ENCODE measurements at places on chromosomes 7 and 10.

DNA sequence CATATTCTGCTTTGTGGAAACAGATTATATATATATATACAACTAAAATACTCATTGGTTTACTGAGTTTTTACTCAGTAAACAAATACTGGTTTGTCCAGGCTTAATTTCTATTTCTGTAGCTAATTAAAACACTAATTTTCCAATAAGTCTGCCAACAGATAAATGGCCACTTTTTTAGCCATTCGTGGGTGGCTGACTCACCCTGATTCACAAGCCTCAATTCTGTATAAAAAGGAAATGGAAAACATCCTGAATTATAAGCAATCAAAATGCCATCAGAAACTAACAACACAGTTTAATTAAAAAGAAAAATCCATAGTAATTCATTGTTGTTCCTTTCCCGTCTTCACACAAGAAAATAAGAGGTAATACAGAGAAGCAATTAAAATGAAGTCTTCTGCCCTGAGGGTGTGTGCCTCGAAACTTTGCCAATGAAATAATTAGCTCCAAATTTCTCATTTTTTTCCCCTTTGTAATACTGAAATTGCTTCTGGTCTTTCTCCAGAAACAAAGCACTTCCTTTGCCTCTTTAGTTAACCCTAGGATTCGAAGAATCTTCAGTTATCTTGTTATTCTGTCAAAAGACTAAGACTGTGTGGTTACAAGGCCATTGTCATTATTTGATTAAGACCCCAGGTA lies 118.7 kb upstream of the PTN start:
- no peak for DNase-seq

GRCh38 chr7:91343420-91343960 lies 79.3 kb downstream of the FZD1 start:
- no peak for DNase-seq

- DNase-seq, result no peak
Measured at GRCh38 chr7:53315981-53316380, 280.5 kb downstream of the POM121L12 start.

DNA sequence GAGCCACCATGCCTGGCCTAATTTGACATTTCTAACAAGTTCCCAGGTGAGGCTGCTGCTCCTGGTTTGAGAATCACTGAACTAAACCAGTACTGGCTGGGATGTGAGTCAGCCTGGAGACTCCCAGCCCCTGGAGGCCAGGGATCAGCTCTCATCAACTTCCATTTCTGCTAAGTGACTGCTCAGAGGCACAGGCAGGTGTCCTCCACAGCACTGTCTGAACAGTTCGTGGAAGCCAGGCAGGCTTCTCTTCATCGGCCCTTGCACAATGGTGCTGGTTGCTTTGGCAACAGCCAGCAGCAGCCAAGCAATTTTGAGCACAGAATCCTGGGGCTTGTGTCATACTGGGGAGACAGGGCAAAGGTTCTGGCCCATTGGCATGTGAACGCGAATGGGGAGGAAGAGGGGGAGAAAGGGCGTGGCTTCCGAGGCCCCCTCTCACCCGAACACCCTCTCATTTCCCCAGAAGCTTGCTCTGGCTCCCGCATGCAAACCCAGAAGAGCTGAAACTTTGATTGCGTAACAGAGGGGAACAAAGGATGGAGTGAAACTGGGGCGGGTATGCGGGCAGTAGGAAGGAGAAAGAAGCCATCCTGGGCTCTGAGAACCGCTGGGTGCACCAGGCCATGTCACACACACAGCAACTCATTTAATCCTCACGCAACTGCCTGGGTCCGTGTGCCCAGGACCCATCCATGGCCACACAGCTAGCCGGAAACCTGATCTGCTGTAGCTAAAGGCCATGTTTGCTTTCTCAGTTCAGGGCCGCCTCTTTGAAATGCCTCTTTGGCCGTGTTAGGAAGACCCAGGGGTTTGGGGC lies 9.0 kb upstream of the POR start:
- DNase-seq, result no peak

GRCh38 chr7:8200316-8200715 lies 61.7 kb downstream of the ICA1 start:
- DNase-seq, result no peak

- no peak for DNase-seq
Measured at GRCh38 chr7:77359599-77359998, 56.5 kb downstream of the GSAP start.

DNA sequence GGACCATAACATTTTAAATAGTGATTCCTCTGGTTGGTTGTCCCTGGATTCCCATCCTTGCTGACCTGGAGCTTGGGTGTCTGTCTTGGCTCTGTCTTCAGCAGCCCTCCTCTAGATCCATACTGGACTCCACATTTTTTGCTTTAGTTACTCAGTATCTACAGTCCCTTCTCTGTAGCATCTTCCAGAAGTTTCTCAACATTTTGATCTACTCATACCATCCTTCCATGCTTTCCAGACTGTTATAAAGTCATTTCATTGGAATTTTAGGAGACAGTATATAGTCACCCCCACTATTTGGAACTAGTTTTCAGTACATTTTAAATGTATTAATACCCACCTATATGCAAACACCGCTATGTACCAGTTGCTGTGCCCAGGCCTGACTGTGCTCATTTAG lies 25.8 kb downstream of the APBB1IP start:
- DNase-seq, result no peak

DNA sequence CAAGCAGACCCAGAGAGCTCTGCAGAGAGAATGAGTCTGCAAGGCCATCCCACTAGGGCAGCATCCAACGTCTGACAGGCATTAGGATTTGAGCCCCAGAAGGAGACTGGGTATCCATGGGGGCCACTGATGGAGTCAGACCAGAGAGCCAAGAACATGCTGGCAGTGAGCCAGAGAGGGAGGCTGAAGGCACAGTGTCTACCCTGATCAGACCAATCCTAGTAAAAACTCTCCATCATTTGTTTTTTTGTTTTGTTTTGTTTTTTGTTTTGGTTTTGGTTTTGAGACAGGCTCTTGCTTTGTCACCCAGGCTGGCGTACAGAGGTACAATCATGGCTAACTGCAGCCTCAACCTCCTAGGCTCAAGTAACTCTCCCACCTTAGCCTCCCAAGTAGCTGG lies 133.1 kb upstream of the LYZL2 start:
- DNase-seq, result no peak

GRCh38 chr10:18880530-18880929 lies 168.1 kb upstream of the MALRD1 start:
- DNase-seq, result no peak

DNA sequence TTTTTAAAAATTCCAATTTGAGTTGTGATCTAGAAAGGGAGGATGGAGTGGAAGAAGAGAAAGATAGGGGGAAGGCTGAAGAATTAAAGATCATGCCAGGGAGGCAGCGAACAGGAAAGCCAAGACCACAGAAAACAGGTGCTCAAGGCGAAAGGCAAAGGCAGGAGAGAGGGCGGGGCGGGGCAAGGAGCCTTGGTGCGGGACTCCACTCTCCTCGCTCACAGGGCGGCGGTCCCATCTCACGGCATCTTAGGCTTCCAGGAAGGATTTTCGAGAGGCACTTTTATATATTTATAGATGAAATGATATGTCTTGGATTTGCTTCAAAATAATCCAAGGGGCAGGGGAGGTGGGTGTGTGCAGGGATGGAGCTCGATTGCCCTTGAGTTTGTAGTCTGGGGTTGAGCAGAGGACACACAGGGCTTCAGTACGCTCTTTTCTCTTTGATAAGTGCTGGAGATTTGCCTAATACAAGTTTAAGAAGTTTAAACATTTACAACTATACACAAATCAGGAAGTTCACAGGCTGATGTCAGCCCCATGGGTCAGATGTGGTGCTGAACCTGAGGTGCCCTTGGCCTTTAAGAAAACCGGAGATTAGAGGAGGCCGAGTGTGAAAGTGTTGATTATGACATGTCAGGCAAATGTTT lies 161.1 kb downstream of the PRKAG2 start:
- no peak for DNase-seq

GRCh38 chr10:74947781-74948401 lies 121.5 kb downstream of the KAT6B start:
- no peak for DNase-seq

DNA sequence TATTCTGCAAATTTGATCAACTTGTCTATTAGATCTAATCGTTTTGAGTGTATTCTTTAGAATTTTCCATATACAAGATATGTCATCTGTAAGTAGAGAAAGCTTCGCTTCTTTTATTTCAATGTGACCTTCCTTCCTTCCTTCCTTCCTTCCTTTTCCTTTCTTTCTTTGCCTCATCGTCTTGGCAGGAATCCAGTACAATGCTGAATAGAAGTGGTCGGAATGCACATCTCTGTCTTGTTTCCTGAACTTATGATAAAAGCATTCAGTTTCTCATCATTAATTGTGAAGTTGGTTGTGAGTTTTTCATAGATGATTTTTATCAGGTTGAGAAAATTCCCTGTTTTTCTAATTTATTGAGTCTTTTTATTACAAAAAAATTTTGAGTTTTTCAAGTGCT lies 300.7 kb upstream of the ZNF32 start:
- DNase-seq, result no peak

GRCh38 chr10:10818082-10818481 lies 199.6 kb upstream of the CELF2 start:
- no peak for DNase-seq

GRCh38 chr10:107692072-107692471 lies 527.6 kb upstream of the SORCS1 start:
- no peak for DNase-seq

DNA sequence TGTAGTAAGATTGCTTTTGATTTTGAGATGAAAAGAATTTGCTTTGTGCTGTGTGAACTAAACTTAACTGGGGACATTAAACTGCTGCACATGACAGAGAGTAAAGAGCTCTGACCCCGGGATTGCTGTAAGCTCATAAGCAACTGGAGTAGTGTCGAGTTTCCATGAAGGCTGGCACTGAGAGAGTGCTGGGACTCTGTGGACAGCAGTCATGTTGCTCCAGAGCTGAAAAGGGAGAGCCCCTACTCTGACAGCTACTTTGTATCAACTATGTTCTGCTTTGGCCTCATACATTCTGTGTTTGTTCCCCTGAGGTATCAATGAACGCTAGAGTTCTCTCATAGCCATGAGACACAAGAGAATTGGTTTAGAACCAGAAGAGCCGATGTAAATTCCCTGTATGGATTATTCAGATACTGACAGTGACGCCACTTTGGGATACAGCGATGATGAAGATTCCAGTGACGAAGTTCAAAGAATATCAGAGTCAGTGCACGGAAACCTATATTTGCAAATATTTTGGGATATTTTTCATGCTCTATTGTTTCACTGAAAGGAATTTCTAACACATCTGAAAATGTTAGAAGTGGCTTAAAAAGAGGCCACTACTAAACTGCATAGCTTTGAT lies 185.9 kb upstream of the DKK1 start:
- DNase-seq, result no peak

- DNase-seq, result no peak
Measured at GRCh38 chr10:80672613-80673012, 134.9 kb downstream of the SH2D4B start.

DNA sequence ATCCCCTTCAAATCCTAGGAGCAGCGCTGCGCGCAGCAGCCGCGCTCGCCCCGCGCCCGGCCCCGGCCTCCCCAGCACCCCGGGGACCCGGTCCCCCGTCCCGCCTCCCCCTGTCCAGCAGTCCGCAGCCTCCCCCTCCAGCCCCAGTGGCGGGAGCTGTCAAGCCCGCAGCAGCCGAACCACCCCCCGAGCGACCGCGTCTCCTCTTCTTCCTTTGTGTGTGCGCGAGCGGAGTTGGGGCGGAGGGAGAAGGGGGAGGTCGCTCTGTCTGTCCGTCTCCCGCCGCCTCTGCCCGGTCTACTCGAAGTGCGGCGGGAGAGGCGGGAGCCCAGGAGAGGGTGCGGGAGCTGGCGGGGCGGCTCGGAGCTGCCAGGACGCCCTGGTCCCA lies 375 bp upstream of the CHN2 start:
- DNase-seq, result no peak

- peak; percentile 63 for DNase-seq
Measured at GRCh38 chr7:151351967-151352366, 10.4 kb downstream of the NUB1 start.

DNA sequence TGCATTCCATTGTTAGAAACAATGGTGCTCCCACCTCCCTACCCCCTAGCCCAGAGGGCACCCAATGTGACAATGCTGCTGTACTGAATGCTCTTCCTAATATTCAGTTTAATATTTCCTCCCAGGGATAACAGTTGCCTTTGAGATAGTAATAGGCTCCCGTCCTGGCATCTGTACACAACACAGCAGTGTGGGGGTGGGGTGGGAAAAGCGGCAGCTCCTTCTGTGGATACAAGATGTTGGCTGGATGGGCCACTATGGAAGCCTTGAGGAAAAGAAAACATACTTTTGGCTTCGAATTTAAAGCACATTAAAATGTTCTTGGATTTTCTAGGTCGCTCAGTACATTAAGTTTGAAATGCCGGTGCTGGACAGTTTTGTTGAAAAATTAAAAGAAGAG lies 9.2 kb upstream of the ZNF22 start:
- DNase-seq, result no peak

DNA sequence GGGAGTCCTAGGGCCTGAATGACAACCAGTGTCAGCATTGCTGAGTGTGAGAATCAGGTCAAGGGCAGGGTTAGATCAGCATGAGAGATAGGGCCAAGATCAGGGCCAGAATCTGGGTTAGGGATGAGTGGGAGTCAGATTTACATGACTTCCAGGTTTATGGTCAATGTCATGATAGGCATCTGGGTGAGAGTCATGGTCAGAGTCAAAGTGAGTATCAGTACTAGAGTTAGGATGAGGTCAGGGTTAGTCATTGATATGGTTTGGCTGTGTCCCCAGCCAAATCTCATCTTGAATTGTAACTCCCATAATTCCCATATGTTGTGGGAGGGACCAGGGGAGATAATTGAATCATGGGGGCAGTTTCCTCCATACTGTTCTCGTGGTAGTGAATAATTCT lies 12.3 kb downstream of the MRPS24 start:
- DNase-seq, result no peak

GRCh38 chr10:11810313-11810766 lies 12.8 kb upstream of the PROSER2 start:
- DNase-seq, result no peak

GRCh38 chr10:10930979-10931743 lies 86.5 kb upstream of the CELF2 start:
- no peak for DNase-seq

DNA sequence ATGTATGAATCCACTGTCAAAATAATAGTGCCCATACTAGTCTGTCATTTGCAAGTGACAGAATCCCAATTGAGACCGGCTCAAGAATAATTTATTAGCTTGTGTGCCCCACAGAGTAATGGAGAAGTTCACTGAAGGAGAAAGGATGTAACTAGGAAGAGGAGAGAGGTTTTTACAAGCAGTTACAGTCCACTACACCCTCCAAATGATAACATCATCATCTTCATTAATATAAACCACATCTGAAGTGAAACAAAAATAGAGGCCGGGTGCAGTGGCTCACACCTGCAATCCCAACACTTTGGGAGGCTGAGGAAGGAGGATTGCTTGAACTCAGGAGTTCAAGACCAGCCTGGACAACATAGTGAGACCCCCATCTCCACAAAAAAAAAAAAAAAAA lies 226.8 kb downstream of the SKIDA1 start:
- DNase-seq, result no peak

- DNase-seq, result no peak
Measured at GRCh38 chr10:119620241-119621077, 23.7 kb upstream of the TIAL1 start.

Measured in activated T-cell treated with anti-CD3 and anti-CD28 coated beads, Interleukin-2, amount 50 U/mL, for 48 hours (primary cell).